ENCODE measurements at places on chromosomes 13 and 19. TPM values are rescaled to one million over a fixed set of nuclear protein-coding genes. Genes with fewer than 3 reads are reported as not detected.

Gene SLC5A5
- total RNA-seq = 1.0 TPM

Gene PBX4
- total RNA-seq = 14.9 TPM

Gene ZNF567
- total RNA-seq = 7.0 TPM

Gene GSX1
- total RNA-seq = not detected

Gene GAMT
- 29.3 TPM for total RNA-seq

Gene C19orf67
- not detected for total RNA-seq

All from activated CD8-positive, alpha-beta memory T cell treated with anti-CD3 and anti-CD28 coated beads for 36 hours (primary cell).